ENCODE measurements at places on chromosomes 2 and 18. TPM values are rescaled to one million over a fixed set of nuclear protein-coding genes. Genes with fewer than 3 reads are reported as not detected.

Gene CIB4
- total RNA-seq, result not detected

Gene ALPI
- total RNA-seq, result not detected

Gene TGFBRAP1
- 39.3 TPM for total RNA-seq

Gene SLC19A3
- total RNA-seq, result 0.79 TPM

Gene ST8SIA3
- total RNA-seq, result not detected

- no peak for DNase-seq
Measured at GRCh38 chr2:43542285-43542933, 53.4 kb downstream of the THADA start.

- DNase-seq, result no peak
Measured at GRCh38 chr2:221590861-221591365, 18.8 kb upstream of the EPHA4 start.

DNA sequence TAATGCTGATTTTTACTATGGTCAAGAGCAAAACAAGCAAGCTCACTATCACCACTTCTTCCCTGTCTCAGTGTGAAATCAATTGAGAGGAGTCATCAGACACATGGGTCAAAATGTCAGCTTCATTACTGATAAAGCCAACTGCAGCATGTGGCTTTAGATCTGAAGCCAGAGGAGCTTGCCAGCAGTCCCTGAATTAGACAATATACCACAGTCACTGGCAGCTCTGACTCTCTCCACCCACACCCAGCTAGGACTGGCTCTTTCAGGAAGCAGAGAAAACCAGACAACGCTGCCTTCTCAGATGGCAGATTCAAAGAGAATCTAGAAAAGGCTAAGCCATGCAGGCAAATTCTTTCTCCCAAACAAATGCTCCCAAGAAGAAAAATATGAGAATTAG lies 20.0 kb upstream of the ASB18 start:
- DNase-seq, result no peak

- no peak for DNase-seq
Measured at GRCh38 chr2:157751462-157752058, 122.9 kb upstream of the ACVR1C start.

GRCh38 chr2:1147873-1148612 lies 197.4 kb downstream of the SNTG2 start:
- no peak for DNase-seq

GRCh38 chr2:126639276-126639675 lies 16.7 kb upstream of the GYPC start:
- DNase-seq, result no peak

DNA sequence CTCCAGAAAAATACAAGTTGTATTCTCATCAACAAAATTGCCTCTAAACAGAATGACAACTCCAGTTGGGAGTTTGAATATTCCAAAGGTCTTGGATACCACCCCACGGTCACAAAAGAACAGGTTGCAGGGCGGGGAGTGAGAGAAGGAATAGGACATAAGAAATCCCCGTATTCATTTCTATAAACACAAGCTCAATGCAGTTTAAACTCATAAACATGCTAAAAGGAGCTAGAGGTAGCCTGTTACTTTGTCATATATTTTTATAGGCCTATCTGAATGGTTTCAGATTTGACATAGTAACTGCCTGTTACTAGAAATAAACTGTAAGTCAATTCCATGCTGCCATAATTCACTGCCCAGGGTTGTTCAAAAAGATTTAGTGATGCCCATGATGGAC lies 567.5 kb downstream of the BCL11A start:
- DNase-seq, result no peak

GRCh38 chr2:9300829-9301453 lies 94.3 kb downstream of the ASAP2 start:
- DNase-seq, result peak; percentile 47
